ENCODE measurements at places on chromosomes 5 and 9.
A peak's percentile ranks its signal among the peaks of the same experiment; 100 is the strongest.

- no peak for DNase-seq
These were observed 19.6 kb downstream of the SPARC start for GRCh38 chr5:151667083-151667482.

DNA sequence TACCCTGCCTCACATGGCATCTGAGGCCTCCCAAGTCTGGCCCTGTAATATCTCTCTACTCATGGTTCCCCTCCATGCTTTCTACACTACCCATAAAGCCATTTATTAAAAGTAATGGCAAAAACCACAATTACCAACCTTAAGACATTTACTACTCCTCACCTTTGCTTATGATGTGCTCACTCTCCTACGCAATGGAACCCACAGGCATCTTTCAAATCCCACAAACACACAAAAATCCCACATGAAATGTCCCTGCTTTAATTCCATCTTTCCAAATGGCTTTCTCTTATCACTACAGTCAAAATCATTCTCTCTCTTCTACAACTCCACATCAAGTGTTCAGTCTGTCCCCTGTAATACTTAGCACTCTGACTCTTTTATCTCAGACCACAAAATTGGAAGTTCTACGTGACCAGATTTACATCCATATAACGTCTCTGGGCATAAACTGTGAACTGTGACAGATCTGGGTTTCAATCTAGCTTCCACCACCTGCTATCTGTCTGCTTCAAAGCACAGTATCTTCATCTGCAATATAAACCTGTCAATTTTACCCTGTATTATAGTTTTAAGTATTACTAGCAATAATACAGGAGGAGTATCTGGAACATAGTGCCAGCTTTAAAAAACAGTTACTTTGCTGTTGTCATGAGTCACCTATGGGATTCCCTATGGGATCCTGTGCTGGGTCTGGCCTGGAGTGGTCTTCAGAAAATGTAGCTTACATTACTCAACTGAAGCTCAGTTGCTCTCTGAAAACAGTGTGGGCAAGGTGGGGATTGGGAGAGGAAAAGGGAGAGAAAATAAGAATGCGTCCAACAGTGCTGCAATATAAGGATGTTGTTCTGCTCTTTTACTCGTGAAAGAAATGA, 137.1 kb upstream of the TRIM32 start:
- DNase-seq, result no peak

- DNase-seq, result peak; percentile 72
These were observed 1.6 kb upstream of the ST6GALNAC4 start for GRCh38 chr9:127918183-127919107.

- DNase-seq, result no peak
These were observed 2.1 kb upstream of the SH3GLB2 start for GRCh38 chr9:129030191-129030590.

- no peak for DNase-seq
These were observed 25.1 kb upstream of the CD180 start for GRCh38 chr5:67221487-67222242.

- DNase-seq, result no peak
These were observed 596.9 kb upstream of the WWC1 start for GRCh38 chr5:167694325-167695147.

GRCh38 chr5:132364319-132364718, 5.2 kb upstream of the SLC22A5 start:
- DNase-seq, result no peak

- no peak for DNase-seq
These were observed 352.3 kb downstream of the SLCO4C1 start for GRCh38 chr5:101943784-101944183.

- no peak for DNase-seq
These were observed 15.1 kb upstream of the IPPK start for GRCh38 chr9:92685022-92685421.

DNA sequence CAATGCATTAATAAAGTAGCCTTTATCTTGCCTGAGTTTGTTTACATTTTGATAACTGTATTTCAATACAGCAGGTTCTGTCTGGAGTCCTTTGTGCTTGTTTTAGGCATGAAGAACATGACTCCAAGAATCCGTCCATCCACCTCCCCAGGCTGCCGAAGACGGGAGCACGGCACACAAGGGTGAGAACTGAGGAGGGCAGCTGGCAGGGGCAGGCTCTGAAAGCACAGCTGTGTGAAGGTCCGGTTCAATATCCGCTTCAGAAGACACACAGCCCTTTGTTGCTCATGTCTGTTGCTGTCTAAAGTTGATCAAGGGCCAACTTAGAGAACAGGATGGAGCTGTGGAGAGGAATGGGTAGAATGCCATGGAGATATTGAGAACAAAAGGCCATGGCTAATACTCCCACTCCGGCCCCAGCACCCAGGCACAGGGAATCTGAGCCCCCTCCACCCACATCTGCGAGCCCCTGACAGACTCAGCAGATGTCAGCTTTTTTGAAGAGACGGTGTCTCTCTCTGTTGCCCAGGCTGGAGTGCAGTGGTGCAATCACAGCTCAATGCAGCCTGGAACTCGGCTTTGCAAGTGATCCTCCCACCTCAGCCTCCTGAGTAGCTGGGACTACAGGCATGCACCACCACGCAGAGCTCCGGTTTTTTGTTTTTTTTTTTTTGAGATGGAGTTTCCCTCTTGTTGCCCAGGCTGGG, 58.5 kb upstream of the GNE start:
- DNase-seq, result no peak

GRCh38 chr5:176529116-176529740, 8.0 kb downstream of the RNF44 start:
- DNase-seq, result no peak

DNA sequence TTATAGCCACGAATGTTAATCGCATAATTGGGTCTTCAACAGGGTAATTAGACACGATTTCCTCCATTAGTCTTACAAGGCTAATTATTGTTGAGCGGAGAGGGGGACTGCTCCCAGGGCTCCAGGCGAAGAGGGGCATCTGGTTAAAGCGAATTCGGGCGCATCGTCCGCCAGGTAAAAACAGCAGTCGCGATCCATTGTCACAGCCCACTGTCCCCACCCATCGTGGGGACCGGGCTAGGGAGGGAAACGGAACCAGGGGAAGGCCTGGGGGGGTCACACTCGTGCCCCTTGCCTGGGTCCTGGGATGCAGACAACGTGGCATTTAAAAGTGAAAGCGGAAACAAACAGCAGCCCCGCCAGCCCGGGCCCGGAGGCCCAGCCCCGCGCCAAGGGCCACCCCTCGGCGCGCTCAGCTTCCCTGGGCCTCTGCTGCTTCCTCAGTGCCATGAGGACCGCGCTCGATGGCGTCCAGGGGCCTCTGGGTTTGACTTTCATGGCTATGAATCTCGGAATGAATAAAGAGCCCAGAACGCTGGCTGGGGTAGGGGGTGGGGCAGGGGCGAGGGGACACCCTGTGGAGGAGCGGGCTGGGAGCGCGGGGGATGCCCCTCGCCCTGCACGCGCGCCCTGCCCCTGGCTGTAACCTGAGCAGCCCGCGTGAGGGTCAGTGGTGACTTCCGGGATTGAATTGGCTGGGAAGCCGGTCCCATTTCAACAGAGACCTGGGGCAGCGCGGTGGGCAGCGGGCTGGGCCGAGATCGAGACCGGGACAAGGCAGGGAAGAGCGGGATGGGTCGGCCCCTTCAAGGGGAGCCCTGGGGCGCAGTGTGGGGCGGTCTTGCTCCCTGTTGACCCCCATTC, 99.9 kb downstream of the GTF3C4 start:
- DNase-seq, result no peak

DNA sequence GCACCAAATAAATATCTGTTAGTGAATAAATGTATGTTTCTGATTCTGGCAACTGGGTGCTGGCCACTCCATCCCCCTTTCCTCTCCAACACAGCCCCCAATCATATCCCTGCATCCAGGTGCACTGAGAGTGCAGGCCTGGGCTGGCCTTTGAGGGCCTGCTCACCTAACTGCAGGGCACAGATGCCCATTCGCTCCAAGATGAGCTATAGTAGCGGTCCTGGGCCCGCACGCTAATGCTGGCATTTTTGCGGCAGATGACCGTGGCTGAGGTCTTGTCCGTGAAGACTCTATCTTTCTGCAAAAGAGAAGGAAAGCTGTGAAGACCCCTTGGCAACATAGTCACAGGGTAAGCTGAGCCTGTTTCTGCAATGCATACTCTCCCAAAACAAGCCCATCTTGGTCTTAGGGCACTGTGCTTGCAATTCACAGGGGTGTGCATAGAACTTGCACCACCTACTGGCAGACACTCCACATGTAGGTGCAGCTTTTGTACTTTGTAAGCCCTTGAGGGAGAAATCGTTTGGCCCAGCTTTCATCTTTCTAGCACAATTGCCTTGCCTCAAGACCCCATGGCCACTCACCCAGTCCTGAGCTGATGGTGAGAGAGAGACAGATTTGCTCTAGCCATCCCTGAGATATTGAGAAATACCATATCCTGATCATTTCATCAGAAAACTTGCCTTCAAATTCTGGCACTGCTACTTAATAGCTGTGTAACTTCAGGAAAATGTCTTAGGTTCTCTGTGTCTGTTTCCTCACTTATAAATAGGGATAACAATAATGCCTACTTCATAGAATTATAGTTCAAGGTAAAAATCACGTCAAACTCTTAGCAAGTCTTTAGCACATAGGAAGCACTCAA, 13.5 kb downstream of the IL12B start:
- DNase-seq, result peak; percentile 52

DNA sequence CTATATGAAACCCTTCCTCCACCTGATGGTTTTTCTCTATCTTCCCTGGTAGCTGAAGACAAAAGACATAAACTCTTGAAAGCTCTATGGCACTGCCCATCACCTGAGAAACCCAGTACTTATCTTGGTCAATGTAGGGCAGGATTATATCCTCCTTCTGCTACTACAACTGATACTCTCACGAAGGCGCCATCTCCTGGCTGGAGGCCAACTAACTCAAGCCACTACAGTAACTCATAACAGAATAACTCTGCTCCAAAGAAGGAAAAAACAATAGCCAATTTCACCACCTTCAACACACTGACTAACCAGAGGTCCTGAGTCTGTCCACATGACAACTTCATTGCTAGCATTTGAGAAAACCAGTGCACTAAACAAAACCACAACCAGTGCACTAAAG, 409.2 kb downstream of the CETN3 start:
- peak; percentile 42 for DNase-seq

GRCh38 chr5:41336471-41336870, 123.1 kb upstream of the C6 start:
- no peak for DNase-seq
